ENCODE measurements at places on chromosomes 6 and 20.

DNA sequence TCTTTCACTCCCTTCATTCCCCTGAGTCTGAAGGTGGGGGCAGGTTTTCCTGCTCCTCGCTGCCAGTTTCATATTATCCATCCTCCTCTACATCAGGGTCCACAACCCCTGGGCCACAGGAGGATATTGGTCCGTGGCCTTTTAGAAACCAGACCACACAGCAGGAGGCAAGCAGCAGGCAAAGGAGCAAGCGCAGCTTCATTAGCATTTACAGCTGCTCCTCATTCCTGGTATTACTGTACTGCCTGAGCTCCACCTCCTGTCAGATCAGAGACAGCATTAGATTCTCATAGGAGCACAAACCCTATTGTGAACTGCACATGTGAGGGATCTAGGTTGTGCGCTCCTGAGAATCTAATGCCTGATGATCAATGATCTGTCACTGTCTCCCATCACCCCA, 380.3 kb downstream of the ARHGAP18 start:
- DNase-seq = no peak

DNA sequence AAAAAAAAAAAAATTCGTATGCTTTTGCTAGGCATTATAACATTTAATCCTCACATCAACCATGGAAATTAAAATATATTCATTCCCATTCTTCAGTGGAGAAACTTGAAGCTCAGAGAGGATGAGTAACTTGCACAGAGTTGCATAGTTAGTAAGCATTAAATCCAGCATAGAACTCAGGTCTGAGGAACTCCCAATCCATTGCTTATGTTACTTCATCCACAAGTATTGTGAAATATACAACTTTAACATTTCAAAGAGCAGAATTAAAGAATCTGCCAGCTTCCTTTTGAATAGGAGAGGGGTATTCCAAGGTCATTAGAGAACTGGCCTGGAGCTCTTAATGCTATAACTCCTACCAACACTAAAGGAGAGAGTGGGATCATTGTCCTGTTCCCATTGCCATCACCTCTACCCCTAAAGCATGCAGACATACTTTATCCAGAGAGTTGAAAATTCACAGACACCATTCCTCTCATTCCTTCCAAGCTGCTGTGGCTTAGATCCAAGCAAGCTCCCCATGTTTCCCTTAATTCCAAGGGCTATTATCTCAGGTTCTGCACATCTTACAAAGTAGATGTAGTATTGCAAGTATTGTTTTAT, 91.9 kb downstream of the FLRT3 start:
- DNase-seq = no peak

GRCh38 chr20:51720384-51720783, 47.8 kb downstream of the ATP9A start:
- no peak for DNase-seq

DNA sequence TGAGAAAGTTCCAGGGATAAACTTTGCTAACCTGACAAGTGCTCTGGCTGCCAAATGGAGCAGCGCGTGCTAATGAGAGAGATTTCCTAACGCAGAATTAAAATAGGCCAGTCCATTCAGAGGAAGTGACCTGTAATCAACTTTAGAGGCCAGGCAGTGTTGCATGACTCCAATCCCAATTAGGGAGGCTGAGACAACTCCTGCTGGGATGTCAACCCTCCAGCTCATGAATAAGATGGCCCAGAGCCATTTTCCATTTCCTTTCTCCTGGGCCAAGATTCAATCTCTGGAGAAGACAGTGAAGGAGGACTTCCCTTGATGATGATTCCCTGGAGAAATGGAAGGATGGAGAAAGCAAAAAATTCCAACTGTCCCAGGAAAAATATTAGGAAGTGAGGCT, 241.5 kb upstream of the RNF24 start:
- peak; percentile 16 for DNase-seq

DNA sequence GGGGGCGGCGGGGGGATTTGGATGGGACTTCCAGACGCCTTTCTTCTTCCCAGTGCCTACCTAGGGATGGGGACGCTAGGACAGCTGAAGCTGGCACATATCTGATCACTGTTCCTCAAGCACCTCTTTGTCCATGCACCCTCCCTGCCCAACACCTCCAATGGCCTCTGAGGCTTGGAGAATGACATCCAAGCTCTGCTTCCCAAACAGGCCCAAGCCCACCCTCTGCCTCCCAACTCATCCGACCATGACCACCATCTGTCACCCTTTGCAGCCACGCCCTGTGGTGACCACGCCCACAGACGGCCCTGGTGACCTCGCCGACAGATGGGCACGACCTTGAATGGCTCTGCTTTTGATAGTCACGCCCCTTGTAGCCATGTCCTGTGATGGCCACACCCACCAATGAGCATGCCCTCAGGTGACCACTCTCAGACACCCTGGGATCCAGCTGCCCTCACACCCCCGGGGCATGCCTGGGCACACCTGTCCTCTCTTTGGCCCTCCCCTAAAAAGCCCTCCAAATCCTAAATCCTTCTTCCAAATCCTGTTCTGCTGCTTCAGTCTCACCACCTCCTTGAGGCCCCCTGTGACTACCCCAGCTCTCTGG, 51.0 kb downstream of the SSR1 start:
- DNase-seq = peak; percentile 14

GRCh38 chr20:43843096-43843964, 71.3 kb upstream of the TOX2 start:
- peak; percentile 76 for DNase-seq

DNA sequence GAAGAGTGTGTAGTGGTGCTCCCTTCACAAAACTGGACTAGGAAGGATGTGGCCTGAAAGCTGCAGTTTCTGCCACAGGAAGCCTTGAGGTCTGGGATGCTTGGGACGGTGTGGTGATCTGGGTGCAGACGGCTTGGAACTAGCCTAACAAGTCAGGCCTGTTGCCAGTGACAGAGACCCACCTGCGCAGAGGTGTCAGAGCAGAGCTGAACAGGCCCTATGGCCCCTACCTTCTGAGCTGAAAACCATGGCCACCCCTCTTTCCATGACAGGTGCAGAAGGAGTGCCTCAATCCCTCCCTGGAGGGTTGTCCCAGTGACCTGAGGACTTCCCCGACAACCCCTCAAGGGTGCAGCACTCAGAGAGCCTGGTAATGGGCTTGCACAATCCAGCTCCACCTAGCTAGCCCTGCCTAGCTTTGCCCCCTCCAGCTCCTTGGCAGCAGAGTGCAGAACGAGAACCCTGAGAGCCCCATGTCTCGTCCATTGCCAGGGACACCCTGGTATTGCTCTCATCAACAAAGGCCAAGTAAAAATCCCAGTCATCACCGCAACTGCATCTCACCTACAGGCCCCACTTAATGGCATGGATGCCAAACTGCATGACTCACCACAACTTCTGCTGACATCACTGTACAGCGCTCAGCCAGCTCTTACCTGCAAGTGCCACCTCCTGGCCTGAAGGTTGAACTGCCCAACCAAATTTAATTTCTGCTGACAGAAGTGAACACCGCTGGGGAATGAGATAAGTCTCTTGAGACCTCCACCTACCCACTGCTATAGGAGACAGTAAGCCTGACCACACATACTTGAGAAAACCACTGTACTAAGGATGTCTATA, 563.1 kb downstream of the TFAP2A start:
- DNase-seq = peak; percentile 69

- no peak for DNase-seq
Measured at GRCh38 chr6:150184850-150185731, 42.2 kb downstream of the PPP1R14C start.

- no peak for DNase-seq
Measured at GRCh38 chr20:63689046-63690002, 7.1 kb upstream of the TNFRSF6B start.

DNA sequence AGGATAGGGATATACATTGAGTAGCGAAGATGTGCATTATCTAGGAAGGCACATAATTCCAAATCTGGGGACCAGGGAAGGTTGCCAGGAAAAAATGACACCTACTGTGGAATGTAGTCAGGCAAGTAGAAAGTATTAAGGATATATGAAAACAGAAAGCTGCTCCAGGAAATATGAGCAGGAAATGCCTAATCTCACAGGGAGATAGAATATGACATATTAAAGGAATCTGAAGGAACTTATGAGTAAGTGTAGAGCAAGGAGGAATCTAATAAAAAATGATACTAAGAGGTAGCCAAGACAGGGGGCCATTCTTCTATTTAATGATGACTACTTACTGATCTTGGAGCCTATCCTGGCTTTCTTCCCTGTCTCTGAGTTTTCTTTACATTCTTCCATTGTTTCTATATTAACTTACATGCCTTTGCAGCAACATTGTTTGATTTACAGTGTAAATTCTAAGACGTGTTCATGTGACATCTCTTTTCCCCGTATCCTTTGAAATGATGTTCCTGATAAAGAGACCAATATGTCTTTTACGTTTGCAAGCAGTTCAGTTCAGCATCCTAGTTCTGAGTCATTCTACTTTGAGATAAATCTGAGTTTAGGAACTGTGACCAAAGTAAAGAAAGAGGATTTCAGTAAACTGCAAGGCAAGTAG, 58.6 kb downstream of the TINAG start:
- DNase-seq = peak; percentile 41

GRCh38 chr20:59340201-59340885, 39.9 kb downstream of the EDN3 start:
- no peak for DNase-seq

- no peak for DNase-seq
Measured at GRCh38 chr6:1820165-1820564, 210.4 kb downstream of the FOXC1 start.

GRCh38 chr6:37538107-37538506, 38.4 kb upstream of the CCDC167 start:
- no peak for DNase-seq

GRCh38 chr6:65410309-65410708, 296.7 kb downstream of the EYS start:
- no peak for DNase-seq

GRCh38 chr6:169632841-169633240, 69.0 kb downstream of the WDR27 start:
- DNase-seq = no peak

GRCh38 chr6:11039040-11039439, 5.1 kb downstream of the ELOVL2 start:
- DNase-seq = no peak

DNA sequence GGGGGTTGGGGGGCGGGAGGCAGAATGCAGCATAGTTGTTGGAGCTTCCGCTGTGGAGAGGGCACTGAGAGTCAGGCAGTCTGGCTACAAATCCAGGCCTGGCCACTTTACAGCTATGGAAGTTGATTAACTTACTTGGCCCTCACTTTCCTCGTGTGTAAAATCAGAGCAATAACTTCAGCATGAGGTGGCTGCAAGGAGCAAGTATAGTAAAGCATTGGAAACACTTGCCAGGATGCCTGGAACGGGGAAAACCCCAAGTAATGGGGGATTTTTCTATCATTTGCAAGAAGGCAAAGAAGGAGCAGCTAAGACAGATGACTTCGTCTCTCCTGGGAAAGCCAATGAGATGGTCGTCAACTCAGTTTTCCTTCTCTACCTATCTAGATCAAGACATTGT, 35.8 kb downstream of the AGPAT4 start:
- DNase-seq = no peak

DNA sequence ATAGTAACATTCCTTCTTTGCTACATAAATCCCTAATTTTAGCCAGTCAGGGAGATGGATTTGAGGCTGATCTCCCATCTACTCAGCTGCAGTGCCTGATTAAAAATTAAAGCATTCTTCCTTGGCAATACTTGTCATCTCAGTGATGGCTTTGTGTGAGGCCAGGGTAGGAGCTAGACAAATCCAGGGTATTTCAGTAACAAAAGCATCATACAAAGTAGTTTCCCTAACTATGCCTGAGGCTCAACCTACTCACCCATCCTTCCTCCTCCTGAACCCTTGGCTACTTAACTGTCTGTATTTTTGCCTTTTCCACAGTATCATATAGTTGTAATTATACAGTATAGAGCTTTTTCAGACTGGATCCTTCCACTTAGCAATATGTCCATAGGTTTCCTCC, 37.7 kb downstream of the HLA-DRB5 start:
- DNase-seq = no peak

- no peak for DNase-seq
Measured at GRCh38 chr6:129481706-129482105, 228.3 kb downstream of the ARHGAP18 start.

DNA sequence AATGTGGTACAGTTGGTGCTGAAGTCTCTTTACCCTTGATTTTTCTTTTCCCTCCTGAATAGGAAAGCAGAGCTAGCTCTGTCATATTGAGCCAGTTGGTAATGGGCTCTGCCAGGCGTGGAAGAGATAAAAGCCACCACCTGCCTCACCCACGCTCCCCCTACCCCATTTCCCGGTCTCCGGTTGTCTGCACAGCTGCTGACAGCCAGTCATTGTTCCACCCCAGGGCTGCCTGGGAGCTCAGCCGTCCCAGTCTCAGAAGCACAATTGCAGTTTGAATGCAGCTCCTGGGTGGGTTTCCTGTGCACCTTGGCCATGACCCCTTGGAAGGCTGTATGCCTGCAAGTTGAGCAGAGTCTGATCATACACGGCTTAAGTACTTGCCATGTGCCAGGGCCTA, 675.2 kb upstream of the FLRT3 start:
- DNase-seq = no peak

DNA sequence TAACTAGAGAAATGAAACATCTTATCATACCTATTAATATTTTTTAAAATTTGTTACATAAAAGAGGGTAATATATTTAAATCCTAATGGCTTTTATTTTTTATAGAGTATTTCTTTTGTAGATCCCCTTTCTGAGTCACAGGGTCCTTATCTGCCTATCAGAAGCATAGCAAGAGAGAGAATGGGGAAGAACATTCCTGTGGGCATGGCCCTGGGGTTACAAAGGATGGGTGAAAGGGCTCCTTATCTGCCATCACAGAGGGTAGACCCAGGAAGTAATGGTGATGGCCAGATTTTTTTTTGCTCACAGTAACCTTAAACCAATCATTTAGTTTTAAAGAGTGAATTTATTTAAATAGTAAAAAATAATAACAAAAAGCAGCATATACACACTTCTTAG, 582.1 kb upstream of the HTR1E start:
- no peak for DNase-seq

DNA sequence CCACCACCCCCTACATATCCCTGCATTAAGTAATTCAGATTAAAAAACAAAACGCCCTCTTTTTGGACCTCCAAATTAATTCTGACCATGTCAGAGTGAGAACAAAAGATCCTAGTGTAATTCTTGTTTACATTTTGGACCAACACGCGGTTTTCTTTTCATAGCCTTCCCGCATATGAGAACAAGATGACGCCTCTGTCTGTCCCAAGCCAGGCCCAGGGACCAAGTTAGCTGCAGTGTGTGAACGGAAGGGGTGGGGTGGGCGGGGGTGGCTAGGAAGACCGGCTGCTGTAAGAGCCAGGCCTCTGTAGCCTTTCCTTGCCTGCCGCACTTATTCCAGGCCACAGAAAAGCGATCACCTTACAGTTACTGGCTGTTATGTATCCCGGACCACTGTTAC, 68.0 kb downstream of the PLCG1 start:
- DNase-seq = no peak

- no peak for DNase-seq
Measured at GRCh38 chr20:41379551-41379950, 12.9 kb upstream of the EMILIN3 start.

GRCh38 chr6:75546381-75546780, 52.8 kb upstream of the FILIP1 start:
- DNase-seq = peak; percentile 14

DNA sequence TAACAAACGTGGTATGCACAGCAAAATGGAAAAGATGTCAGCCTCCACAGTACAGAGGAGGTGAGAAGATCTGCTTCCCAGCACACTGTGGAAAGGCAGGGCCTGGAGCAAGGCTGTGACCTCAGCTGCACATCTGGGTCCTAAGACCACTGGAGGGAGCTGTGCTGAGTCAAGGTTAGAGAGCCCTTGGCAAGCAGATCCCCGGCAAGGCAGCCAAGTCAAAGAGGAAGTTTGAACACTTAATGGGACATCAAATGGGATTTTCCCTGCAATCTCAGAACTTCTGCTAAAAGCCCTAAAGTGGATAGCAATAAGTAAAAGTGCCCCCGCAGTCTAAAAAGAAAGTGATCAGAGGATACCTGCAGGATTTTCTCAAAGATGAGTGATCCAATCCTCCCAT, 39.5 kb downstream of the UNC5CL start:
- peak; percentile 52 for DNase-seq

Measured in A172 (cell line).